GM13977 (cell line): ENCODE measurements at places on chromosomes 7 and 10.
A peak's percentile ranks its signal among the peaks of the same experiment; 100 is the strongest.

GRCh38 chr10:128398118-128398517 lies 271.9 kb upstream of the MKI67 start:
- no peak for DNase-seq

DNA sequence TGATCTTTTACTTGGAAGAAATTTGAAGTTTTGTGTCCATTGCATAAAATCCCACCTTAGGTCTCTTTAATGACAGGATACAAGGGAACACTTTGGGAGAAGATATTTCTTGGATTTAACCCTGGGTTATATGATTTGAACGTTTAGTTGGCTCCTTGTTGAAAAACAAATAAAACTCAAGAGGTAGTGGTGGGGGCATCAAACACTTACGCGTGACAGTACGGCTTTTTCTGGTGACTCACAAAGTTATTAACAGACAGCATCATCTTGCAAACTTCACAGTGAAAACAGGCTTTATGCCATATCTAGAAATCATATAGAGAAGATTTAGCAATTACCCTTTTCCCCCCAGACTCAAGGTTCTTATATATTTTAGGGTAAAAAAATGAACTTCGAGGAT lies 699 bp downstream of the NRAP start:
- DNase-seq = no peak

DNA sequence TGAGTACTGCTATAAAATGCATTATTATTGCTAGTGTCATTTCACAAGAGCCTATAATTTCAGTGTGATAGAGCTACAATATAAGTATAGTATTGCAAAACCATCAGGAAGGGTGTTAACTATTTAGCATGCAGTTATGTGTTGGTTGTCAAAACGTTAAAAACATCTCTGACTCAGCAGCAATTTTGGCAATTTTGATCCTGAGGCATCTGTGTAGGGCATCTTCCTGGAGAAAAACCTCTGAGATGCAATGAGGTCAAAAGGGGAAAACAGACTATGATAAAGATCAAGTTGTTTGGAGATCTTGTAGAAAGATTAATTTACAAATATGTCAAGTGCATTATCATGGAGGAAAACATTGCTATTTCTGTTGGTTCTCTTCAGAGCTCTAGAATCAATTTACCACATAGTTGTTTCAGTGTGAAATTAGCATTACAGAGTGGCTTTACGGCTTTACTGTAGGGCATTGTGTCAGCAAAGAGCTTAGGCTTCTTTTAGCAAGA lies 5.3 kb downstream of the CFTR start:
- no peak for DNase-seq

DNA sequence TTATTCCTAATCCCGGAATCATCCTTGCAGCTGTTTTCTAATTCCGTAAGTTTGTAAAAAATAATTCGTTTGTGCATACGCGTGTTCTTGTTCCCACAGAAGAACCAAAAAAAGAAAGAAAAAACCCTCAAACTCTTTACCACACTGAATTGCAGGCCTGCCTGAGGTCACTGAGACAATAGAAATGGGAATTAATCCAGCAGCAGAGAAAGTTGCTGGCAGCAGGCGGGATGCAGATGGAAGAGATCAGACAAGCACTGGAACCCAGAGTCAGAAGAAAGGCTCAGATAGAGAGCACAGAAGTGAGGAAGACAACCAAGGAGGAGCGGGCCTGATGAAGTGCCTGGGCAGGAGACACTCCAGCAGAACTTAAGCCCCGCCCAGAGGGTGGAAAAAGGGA lies 141.5 kb upstream of the VWC2 start:
- no peak for DNase-seq

DNA sequence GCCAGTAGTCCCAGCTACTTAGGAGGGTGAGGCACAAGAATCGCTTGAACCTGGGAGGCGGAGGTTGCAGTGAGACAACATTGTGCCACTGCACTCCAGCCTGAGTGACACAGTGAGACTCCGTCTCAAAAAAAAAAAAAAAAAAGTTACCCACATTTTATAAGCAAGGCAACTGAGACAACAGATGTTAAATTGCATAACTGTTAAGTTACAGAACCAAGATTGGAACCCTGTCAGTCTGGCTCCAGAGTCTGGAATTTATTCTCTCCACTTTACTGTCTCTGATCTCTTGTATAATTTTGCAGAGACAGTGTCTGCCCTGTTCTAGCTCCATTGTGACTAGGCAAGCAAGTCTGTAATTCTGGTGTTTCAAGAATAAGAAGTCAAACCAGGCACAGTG lies 6.2 kb upstream of the ITGB1 start:
- DNase-seq = no peak

DNA sequence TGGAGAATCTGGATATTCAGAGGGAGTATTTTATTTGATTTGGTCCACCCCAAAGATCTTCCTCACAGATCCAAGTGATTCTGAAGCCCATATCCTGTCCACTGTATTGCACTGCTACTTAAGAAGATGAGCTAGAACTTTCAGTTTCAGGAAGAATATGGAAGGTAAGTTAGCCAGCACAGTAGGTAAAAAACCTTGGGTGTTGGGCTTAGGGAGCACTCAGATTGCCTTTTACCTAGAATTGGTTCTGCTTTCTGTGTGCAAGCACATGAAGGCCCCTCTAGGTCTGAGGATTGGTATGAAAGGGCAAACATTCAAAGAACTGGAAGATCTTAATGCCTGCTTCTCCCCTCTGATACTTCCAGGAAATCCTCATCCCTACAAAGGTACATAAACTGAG lies 146.7 kb upstream of the COL1A2 start:
- no peak for DNase-seq

DNA sequence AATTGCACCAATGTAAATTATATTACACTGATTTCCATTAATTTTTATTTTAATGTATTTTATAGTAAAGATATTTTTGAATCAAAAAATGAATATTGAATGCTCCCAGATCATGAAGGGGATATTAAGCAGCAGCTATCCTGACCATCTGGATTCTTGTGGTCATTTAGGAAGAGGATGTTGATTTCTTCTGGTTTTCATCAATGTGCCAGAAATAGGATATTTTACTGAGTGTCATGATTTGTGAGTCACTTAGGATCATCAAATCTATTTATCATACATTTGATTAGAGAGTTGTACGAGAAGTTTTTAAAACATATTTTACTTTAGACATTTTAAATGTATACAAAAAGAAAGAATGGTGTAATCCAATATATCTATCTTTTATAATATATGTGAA lies 366.3 kb upstream of the CHRM2 start:
- DNase-seq = no peak

- DNase-seq = peak; percentile 76
These were observed 158.2 kb downstream of the ARHGAP12 start for GRCh38 chr10:31770307-31770902.

DNA sequence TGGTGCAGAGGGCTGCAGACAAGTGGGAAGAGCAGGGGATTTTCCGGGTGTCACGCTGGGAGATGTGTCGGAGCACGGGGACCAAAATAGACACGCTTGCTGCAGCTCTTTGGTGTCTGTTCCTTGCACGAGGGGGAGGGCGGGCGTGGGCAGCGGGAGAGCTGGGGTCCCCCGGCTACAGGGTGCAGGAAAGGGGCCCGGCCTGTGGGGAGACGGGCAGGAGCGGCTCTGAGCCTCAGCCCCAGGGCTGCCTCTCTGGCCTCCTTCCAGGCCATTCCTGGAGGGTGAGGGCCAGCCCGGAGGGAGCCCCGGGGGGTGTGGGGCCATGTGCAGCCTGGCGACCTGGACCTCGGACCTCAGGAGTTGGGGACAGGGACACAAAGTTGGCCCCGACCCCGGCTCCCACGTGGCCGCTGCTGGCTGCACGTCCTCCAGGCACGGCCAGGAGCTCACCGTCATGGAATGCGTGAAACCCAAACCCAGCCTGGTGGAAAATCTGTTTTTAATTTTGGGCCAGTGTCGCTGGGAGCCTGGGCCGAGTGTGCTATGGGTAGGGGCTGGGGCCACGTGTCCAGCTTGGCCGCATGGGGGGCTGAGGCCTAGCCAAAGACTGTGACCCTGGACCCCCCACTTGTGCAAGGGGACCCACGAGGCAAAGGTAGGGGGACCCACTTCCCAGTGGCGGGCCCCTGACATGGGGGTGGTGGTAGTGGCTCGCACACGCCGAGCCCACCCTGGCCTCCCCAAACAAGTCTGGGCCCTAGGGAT lies 6.6 kb downstream of the TTYH3 start:
- no peak for DNase-seq

- DNase-seq = peak; percentile 23
These were observed 41.1 kb upstream of the STMP1 start for GRCh38 chr7:135620980-135621850.

DNA sequence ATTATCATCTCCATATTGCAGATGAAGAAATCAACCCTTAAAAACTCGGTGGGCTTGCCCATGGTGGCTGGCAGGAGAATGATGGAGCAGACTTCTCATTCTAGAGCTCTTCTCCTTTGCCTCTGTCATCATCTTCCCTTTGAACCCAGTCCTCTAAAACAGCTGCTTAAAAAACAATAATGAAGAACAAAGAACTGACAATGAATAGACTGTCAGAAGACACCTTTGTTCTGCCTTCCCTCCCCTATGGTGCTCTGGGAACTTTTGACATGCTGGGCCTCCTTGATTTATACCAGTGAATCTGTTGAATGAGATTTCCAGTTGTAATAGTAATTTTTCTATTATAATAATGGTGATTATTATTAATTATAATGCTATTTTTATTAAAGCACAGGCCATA lies 103.0 kb downstream of the SORCS3 start:
- DNase-seq = no peak
